ENCODE measurements at places on chromosomes 7 and 10.
A peak's percentile ranks its signal among the peaks of the same experiment; 100 is the strongest.

GRCh38 chr7:22469371-22470143, 30.4 kb downstream of the STEAP1B start:
- H3K27ac ChIP-seq = no peak overlapping the region
- H3K27me3 ChIP-seq = no peaks in the 10 kb centered on the region
- H3K4me3 ChIP-seq = no peak overlapping the region
- H3K4me1 ChIP-seq = no peaks in the 10 kb centered on the region
- ATAC-seq = no peak
- no peaks in the 10 kb centered on the region for H3K36me3 ChIP-seq

- no peak for ATAC-seq
- H3K36me3 ChIP-seq = no peaks in the 10 kb centered on the region
- no peak overlapping the region for H3K27ac ChIP-seq
- no peak overlapping the region for H3K4me3 ChIP-seq
- H3K27me3 ChIP-seq = no peaks in the 10 kb centered on the region
Measured at GRCh38 chr7:147810269-147810668, 780.3 kb upstream of the C7orf33 start.

DNA sequence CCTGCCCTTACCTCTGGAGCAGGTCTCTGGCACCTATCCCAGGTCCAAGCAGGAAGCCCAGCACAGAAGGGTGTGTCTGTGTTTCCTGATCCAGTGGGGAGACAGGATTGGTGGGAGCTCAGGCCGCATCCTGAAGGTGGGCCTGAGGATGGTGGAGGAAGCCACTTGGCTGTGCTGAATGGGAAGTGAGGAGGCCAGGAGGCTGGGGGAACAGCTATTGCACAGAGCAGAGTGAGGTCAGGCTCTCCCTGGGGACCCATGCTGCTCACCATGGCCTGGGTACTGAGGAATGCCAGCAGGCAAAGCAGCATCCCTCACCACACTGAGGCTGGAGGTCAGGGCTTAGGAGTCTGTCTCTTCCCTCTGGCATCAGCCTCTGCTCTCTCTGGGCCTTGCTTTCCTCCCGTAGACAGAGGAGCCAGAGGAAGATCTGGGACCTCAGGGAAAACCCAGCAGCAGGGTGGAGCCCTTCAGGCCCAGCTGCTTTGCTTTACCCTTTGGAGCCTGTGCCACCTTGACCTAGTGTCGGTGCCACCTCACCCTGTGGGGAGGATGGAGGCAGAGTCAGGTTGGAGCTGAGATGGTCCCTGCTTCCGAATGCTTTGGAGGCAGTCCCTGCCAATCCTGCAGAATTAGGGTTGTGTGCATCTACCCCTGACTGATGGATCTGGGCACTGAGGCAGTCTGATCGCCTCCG, 39.0 kb downstream of the CDH23 start:
- H3K4me1 ChIP-seq = no peaks in the 10 kb centered on the region
- H3K27me3 ChIP-seq = peaks cover 25% of the 10 kb centered on the region
- peak; percentile 4 for ATAC-seq
- H3K36me3 ChIP-seq = no peaks in the 10 kb centered on the region

DNA sequence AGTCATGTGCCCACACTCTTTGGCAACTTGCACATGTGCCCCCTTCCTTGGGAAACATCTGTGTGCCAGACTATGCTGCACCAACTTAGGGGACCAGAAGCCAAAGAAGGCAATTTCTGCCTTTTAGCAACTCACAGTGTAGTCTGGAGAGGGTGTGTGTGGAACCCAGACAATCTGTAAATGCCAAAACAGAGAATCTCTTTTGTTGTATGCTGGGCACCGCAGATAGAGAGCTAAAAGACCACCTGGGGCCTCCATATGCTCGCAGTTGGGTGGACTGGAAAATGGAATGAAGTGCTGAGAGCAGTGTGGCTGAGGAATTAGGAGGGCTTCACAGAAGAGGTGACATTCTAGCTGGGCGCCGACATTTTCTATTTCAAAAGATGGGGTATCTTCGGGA, 26.4 kb downstream of the UBTD1 start:
- H3K36me3 ChIP-seq = no peaks in the 10 kb centered on the region
- H3K27ac ChIP-seq = no peak overlapping the region
- no peaks in the 10 kb centered on the region for H3K4me1 ChIP-seq

- H3K4me1 ChIP-seq = no peaks in the 10 kb centered on the region
- peaks cover 12% of the 10 kb centered on the region for H3K27me3 ChIP-seq
- no peak for ATAC-seq
- no peak overlapping the region for H3K27ac ChIP-seq
- no peaks in the 10 kb centered on the region for H3K36me3 ChIP-seq
Measured at GRCh38 chr10:103295374-103296015, 18.6 kb downstream of the INA start.

GRCh38 chr7:78510580-78511188, 712.1 kb downstream of the PHTF2 start:
- no peaks in the 10 kb centered on the region for H3K36me3 ChIP-seq
- no peaks in the 10 kb centered on the region for H3K27me3 ChIP-seq
- H3K4me1 ChIP-seq = no peaks in the 10 kb centered on the region

- no peak for ATAC-seq
- no peak overlapping the region for H3K27ac ChIP-seq
- H3K4me1 ChIP-seq = no peaks in the 10 kb centered on the region
Measured at GRCh38 chr10:44372181-44372580, 12.7 kb downstream of the CXCL12 start.

DNA sequence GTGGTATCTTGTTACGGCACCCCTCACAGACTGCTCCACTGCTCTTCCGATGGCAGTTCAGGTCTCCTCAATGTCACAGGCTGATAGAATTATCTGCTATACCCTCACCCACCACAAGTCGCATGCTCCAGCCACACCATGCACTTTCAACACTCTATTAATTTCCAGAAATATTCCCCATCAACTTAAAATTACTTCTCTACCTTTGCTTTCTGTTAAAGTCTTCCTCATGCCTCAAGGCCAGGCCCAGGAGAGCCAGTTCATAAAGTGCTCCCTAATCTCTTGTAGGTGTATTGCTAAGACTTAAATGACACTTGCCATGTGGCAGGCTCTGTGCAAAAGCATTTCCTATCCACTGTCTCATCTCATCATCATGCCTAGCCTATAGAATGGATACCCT, 105.9 kb upstream of the ARID5B start:
- H3K27ac ChIP-seq = no peak overlapping the region
- ATAC-seq = peak; percentile 16
- H3K36me3 ChIP-seq = no peaks in the 10 kb centered on the region
- no peaks in the 10 kb centered on the region for H3K4me1 ChIP-seq

GRCh38 chr7:139897422-139898090, 68.5 kb downstream of the TBXAS1 start:
- peaks cover 53% of the 10 kb centered on the region for H3K4me1 ChIP-seq
- ATAC-seq = no peak
- H3K27ac ChIP-seq = peak overlapping the region; percentile 51
- H3K4me3 ChIP-seq = no peak overlapping the region
- H3K27me3 ChIP-seq = no peaks in the 10 kb centered on the region
- H3K36me3 ChIP-seq = peaks cover 6% of the 10 kb centered on the region

DNA sequence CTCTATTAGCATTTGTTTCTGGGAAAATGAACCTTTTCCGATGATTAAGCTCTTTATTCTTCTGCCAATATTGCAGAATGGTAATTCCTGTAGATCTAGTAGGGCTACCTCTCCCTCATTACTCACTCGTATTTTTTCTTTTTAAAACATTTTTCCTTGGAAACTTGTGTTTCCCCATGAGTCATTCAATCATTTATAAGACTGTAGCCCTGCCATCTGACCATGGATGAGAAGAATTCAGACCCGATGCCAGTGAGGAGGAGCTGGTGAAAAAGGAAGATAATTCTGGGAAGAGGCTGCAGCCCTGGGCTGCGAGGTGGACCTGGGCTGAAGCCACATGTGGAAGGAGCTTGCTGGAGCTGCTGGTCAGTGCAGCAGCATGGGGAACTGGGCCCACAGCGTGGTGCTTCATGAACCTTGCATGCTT, 242.8 kb downstream of the KLF6 start:
- no peak overlapping the region for H3K4me3 ChIP-seq
- no peak for ATAC-seq
- H3K4me1 ChIP-seq = no peaks in the 10 kb centered on the region
- H3K36me3 ChIP-seq = no peaks in the 10 kb centered on the region

DNA sequence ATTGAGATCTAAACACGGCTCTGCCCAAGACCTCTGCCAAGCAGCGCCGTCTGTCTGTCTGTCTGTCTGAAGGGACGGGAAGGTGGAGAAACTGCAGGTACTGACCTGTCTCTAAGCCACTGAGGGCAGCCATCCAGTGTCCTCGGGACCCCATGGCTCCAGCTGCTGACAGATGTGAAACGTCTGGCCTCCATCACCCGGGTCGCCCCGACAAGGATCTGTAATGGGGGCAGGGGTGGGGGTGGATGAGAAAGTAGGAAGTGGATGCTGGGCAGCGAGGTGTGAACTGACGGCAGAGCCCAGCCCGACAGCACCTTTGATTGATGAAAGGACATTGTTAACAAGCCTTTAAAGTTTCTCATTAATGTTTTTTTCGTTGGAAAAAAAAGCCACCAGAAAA, 193.1 kb downstream of the EBF3 start:
- H3K36me3 ChIP-seq = peaks cover 61% of the 10 kb centered on the region
- no peaks in the 10 kb centered on the region for H3K4me1 ChIP-seq
- no peak for ATAC-seq
- H3K4me3 ChIP-seq = no peak overlapping the region
- no peaks in the 10 kb centered on the region for H3K27me3 ChIP-seq

DNA sequence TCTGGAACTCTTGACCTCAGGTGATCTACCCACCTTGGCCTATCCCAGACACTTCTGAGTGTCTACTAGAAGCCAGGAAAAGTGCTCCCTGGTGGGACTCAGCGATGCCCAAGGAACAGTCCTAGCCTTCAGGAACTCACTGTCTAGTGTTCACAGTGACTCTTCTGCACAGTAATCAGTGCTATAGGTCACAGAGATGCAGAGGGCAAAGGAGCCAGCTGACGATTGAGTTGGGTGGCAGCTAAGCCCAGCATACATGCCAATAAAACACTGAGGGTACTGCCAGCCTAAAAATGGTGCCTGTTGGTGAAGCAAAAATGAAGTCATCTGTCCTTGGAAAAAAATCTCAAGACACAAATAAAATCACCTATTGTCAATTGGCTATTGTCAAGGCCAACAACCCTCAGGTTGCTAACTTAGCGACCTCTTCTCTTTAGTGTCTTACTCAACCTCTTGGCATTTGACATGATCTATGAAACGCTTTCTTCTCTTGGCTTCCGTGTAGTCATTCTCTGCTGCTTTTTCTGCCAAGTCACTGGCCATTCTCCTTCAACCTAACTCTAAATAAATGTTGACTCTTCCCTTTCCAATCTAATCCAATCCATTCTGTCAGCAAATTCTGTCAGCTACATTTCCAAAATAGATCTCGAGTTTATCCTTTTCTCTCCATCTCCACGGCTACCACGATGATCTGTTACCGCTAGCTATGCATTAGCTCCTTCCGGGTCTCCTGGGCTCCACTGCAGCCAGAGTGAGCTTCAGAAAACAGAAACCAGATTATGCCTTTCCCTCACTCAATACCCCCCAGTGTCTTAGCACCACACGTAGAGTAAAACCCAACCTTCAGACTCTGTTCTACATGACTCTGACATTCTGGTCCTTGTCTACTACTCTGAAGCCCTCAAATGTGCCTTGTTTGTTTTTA, 99.2 kb downstream of the ATXN7L1 start:
- H3K4me1 ChIP-seq = peaks cover 14% of the 10 kb centered on the region
- no peak overlapping the region for H3K27ac ChIP-seq
- no peaks in the 10 kb centered on the region for H3K36me3 ChIP-seq
- no peak for ATAC-seq
- no peak overlapping the region for H3K4me3 ChIP-seq
- H3K27me3 ChIP-seq = no peaks in the 10 kb centered on the region

GRCh38 chr7:118758582-118758981, 534.1 kb downstream of the ANKRD7 start:
- H3K4me3 ChIP-seq = no peak overlapping the region
- H3K27me3 ChIP-seq = no peaks in the 10 kb centered on the region
- H3K4me1 ChIP-seq = no peaks in the 10 kb centered on the region

DNA sequence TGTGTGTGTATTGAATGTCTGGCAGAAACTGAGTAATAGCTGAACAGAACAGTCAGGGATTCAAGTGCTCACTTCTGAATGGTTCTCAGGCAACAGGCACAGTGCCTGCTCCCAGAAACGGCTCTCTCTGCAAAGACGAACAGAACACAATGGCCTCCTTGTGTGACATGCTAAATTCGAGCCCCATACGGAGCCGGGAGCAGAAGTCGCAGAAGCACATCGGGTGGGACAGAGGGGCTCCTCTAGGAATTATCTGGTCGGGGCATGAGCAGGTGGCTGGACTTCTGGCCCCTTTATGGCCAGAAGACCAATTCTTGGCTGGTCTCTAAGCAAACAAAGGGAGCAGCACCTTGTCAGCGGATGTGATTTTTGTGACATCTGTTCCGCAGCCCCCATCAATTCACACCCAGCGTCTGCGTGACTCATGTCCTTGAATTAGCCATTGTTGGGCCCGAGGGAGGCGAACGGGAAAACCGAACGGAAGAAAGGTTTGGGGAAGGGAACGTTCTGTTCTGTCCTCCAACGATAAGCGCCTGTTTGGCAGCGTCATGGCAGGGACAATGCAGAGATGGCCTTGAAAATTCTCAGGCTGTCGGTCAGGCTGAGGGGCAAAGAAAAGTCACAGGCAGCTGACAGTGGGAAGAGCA, 47.3 kb upstream of the NPTX2 start:
- H3K4me1 ChIP-seq = no peaks in the 10 kb centered on the region
- H3K27me3 ChIP-seq = no peaks in the 10 kb centered on the region
- no peaks in the 10 kb centered on the region for H3K36me3 ChIP-seq
- H3K4me3 ChIP-seq = no peak overlapping the region
- H3K27ac ChIP-seq = no peak overlapping the region

DNA sequence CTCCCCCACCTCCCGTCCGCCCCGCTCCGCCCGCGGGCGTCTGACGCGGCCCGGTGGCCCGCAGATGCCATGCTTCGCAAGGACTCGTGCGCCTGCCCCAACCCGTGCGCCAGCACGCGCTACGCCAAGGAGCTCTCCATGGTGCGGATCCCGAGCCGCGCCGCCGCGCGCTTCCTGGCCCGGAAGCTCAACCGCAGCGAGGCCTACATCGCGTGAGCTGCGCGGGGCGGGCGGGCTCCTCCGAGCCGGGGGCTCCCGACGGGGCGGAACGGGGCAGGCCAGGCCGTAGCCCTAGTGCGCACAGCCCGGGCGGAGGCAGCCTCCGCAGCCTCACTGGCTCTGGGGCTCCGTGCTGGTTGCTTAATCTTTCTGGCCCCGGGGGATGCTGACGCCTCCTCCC, 2.8 kb downstream of the ASIC3 start:
- ATAC-seq = peak; percentile 14
- H3K4me1 ChIP-seq = peaks cover 10% of the 10 kb centered on the region
- H3K36me3 ChIP-seq = peaks cover 31% of the 10 kb centered on the region
- H3K27ac ChIP-seq = no peak overlapping the region

GRCh38 chr10:96676272-96677112, 43.8 kb downstream of the PIK3AP1 start:
- no peaks in the 10 kb centered on the region for H3K27me3 ChIP-seq
- H3K4me1 ChIP-seq = peaks cover 89% of the 10 kb centered on the region
- H3K36me3 ChIP-seq = peaks cover 51% of the 10 kb centered on the region
- peak overlapping the region; percentile 91 for H3K27ac ChIP-seq

Data from stimulated activated memory B cell treated with anti-CD40 and anti-IgM and Interleukin-4, amounts not matched to agents 10 μg/mL and 1 μg/mL and 100 μg/mL, for 72 hours (primary cell).